T-helper 2 cell (primary cell): ENCODE measurements at places on chromosomes 5 and 9.

GRCh38 chr9:69070201-69070600, 34.6 kb downstream of the FXN start:
- no peak for DNase-seq

DNA sequence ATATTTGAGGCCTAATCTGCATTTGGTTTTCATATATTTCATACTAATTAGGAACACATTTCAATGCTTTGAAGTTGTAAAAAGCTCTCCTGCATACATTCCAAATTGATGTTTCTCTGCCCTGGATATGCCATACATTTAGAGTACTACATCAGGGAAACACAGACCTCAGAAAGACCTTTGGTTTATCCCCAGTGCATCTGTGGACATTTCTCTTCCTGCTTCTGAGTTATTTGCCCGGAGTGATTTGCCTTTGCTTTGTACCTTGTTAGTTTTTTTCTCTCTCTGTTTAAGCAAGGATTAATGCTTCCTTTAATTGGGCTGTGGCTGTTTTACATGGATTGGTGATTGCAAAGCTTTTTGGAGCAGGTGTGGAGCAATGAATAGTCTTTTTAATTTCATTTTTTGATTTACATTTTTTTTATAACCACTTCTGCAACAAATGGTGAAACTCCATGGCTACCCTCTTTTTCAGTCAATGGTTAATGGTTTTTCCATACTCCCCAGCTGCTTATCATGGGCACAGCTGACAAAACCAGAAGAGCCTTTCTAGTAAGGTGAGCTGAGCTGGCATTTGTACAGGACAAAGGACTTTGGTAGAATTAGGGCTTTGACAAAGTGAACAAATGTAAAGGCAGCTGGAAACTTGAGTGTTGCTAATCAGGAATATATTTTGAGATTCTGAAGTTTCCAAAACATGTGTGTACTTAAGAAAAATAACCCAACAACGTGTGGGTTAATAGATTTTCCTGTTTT, 54.2 kb downstream of the ZSWIM6 start:
- no peak for DNase-seq

DNA sequence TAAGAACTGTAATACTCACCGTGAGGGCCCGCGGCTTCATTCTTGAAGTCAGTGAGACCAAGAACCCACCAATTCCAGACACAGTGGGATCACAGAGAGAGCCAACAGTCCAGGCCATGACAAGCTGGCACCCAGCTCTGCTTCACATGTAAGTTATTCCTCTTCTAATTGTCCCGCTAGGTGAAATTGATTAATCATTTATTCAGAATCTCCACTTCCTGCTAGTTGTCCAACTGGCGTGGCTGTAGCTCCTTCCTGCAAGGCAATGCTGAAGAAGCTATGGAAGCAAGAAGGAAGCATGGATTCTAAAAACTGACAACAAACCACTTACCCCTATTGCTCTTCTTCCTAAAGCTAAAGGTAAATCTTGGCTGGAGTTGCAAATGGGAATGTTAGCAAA, 30.0 kb upstream of the GLRX start:
- DNase-seq = no peak

- DNase-seq = no peak
Observed at GRCh38 chr9:93996863-93997262, 41.7 kb upstream of the BARX1 start.

DNA sequence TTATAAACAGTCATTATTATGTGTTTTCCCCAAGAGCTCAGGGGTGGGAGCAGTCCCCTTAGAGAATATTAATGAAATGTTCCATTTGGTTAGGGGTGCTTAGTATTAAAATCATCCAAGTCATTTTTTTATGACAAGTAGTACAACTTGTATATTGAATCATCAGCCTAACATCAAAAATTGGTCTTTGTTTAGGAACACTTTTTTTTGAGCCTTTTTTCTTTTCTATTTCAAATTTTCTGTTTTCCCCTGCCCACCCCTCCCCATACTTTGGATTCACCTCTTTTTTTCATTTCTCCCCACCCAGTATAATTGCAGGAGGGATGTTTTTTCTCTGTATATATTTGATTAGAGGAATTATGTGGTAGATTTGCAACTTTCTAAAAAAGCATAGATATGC, 25.8 kb downstream of the RBM27 start:
- DNase-seq = no peak

- no peak for DNase-seq
Observed at GRCh38 chr5:111779922-111780292, 22.9 kb upstream of the NREP start.

GRCh38 chr9:110499608-110500007, 79.9 kb downstream of the SVEP1 start:
- DNase-seq = no peak

- DNase-seq = no peak
Observed at GRCh38 chr9:79952401-79952800, 380.6 kb downstream of the TLE4 start.
